ENCODE measurements at places on chromosomes 5 and 9.

DNA sequence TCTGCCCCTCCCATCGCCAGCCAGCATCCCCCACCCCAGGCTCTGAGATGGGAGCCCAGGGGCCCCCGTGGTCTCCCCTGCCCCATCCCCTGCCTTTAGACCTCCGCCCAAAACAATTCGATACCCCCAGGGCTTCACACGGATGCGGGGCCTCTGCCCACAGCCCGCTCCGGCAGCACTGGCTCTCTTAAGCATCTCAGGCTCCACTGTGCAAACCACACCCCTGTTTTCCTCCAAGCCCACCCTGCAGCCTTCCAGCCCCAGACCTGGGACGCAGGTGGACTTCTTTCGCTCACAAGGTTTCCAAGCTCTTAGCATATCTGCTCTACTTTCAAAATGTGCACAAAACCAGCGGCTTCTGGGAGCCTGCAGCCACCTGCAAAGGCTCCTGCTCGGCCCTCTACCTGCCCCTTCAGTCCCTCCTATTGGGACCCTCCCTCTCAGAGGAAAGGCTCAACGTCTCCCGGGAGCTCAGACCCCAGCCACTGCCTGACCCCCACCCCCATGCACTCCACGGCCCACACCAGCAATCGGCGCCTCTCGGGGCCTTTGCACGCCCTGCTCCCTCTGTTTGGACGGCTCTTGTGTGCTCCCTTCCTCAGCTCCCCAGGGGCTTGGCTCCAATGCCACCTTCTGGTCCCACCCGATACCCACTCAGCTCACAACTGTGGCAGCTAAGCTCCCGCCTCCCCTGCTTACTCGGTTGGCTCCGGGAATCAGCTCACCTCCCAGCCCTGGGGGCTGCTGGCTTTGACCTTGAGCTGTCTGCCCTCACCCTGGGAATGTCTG, 918 bp upstream of the SLC9A3 start:
- no peak for DNase-seq

DNA sequence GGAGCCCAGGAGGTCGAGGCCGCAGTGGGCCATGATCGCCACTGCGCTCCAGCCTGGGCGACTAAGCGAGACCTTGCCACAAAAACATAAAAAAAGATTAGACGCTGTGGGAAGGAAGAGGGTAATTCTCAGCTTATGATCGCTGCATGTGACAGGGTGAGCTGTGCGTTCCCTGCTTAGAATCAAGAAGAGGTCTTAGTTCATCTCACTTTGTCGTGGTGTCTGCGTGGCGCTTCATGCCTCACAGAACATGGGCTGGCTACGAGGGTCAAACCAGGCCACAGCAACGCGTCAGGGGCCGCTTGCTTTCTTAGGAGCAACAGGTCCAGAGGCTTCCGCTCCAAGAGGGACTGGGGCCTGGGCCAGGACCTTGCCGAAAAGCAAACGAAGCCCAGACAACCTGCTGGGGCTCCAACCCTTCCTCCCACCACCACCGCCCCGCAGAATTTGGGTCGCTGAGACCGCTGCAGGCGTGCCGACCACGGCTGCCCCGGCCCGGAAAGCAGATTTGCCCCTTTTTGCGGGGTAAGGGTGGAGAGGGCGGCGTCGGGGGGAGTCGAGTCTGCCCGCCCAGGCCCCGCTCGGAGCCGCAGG, 10.0 kb upstream of the GRIN1 start:
- no peak for DNase-seq

GRCh38 chr5:74167206-74167929, 473.2 kb downstream of the ENC1 start:
- no peak for DNase-seq

DNA sequence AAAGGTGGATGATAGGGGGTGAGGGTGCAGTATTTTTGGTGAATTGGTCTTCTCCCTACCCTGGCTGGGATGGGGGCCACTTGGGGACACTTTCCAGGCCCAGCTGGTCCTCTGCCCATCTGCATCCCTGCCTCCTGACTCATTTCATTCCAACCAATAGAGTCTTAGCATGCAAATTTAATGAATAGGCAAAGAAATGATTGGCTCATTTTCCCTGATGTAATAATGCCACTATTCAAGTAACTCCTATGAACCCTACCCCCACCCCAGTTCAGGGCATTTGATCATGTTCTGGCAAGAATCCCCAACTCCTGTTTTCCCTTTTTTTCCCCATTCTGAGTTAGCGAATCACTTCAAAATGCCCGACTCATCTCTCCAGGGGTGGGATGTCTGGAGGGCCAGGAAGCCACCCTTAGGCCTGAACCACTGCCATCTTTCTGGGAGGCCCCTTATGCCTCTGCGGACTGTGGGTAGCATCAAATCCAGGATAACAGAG, 56.7 kb downstream of the PCDH1 start:
- no peak for DNase-seq

DNA sequence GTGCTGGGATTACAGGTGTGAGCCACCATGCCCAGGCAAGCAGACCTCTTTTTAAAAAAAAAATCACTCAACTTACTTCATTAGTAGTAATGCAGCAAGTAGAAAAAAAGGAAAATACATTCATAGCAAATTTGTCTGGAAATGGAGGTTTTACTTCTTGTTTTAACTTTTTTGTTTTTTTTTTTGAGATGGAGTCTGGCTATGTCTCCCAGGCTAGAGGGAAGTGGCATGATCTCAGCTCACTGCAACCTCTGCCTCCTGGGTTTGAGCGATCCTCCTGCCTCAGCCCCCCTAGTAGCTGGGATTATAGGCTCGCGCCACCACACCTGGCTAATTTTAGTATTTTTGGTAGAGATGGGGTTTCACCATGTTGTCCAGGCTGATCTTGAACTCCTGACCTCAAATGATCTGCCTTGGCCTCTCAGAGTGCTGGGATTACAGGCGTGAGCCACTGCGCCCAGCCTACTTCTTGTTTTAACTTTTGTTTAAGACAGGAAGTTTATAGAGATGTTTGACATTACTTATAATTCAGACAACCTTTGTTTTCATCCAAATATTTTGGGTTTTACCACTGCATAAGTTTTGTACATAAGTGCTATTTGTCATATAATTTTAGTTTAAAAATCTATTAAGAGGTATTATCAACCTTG, 26.5 kb downstream of the UBE2R2 start:
- no peak for DNase-seq

- DNase-seq = no peak
Observed at GRCh38 chr5:101605700-101606099, 690.4 kb downstream of the SLCO4C1 start.

GRCh38 chr9:77826116-77826515, 178.0 kb upstream of the GNA14 start:
- DNase-seq = no peak

GRCh38 chr5:157659868-157660660, 7.8 kb upstream of the SOX30 start:
- DNase-seq = no peak

All from stimulated activated CD8-positive, alpha-beta memory T cell treated with anti-CD3 and anti-CD28 coated beads, Interleukin-7, amount 100 ng/mL, for 1 hour (primary cell).